Activated CD4-positive, alpha-beta T cell treated with anti-CD3 and anti-CD28 coated beads for 36 hours (primary cell): ENCODE measurements at places on chromosomes 5 and 9.

- DNase-seq: no peak
Measured at GRCh38 chr9:137159105-137160053, 10.5 kb downstream of the LRRC26 start.

- DNase-seq: peak; percentile 60
Measured at GRCh38 chr9:14692470-14693250, 572 bp downstream of the ZDHHC21 start.

GRCh38 chr5:133514456-133514855, 97.9 kb downstream of the FSTL4 start:
- no peak for DNase-seq

- DNase-seq: no peak
Measured at GRCh38 chr5:13511442-13511841, 433.0 kb downstream of the DNAH5 start.

DNA sequence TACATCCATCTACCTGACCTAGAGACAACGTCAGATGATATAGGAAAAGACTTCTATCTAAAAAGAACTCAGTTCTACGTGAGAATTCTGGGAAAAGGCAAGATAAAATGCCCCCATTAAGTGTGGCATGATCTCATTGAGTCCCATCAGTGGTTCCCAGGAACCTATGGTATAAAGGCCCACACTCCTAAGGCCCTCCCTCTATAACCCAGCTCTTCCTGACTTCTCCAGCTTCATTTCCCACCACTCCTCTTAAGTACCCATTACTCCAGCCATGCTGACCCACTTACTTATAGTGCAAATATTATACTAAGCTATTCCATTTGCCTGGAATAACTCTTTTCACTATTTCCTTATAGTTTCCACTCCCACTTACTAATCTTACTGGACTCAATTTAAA, 95.4 kb upstream of the NR5A1 start:
- DNase-seq: no peak

DNA sequence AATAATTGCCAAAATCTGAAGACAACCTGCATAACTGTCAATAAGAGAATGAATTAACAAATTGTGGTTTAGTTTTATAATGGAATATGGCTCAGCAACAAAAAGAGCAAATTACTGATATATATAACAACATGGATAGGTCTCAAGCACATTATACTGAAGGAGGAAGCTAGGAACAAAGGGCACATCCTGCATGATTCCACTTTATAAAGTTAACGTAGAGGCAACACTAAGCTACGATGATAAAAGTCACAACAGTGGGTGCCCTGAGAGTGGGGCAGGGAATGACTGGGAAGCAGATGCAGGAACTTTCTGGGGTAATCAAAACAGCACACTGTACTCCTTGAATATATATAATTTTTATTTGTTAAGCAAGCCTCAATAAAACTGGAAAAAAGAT, 165.2 kb downstream of the RMI1 start:
- no peak for DNase-seq
